ENCODE measurements at places on chromosomes 6 and 20.

- no peak for DNase-seq
Observed at GRCh38 chr6:134510142-134510541, 192.2 kb upstream of the SGK1 start.

GRCh38 chr20:3854462-3854871 lies 7.8 kb downstream of the MAVS start:
- no peak for DNase-seq

- DNase-seq, result no peak
Observed at GRCh38 chr6:16821834-16822264, 60.6 kb upstream of the ATXN1 start.

GRCh38 chr6:28838634-28839442 lies 84.9 kb downstream of the TRIM27 start:
- peak; percentile 82 for DNase-seq

- DNase-seq, result no peak
Observed at GRCh38 chr20:24603454-24603853, 134.0 kb downstream of the SYNDIG1 start.

DNA sequence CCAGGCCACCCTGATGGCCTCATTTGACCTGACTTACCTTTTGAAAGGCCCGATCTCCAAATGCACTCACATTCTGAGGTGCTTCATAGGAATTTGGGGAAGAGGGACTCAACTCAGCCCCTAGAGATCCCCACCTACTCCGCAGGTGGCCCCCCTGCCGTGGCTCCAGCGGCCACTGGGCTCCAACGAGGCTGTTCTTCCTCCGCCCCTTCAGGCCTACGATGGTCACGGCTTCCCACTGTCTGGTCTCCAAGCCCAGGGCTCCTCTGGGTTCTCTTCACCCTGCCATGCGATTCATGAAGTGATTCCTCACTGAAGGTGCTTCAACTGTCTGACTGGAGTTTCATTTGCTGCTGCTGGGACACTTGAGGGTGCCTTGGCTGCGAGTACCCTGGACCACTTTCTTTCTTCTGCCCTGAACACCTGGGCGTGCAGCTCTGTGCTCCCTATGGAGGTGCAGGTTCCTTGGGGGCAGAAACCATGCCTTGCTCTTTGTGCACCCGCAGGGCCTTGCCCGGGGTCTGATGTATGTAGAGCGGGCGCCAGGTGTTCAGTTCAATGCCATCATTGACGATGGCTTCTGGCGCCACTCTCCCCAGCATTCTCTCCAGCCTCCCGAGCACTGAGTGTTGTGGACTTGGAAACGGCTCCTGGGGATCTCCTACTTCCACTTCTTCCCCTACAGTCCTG lies 10.0 kb upstream of the DUSP22 start:
- DNase-seq, result no peak

DNA sequence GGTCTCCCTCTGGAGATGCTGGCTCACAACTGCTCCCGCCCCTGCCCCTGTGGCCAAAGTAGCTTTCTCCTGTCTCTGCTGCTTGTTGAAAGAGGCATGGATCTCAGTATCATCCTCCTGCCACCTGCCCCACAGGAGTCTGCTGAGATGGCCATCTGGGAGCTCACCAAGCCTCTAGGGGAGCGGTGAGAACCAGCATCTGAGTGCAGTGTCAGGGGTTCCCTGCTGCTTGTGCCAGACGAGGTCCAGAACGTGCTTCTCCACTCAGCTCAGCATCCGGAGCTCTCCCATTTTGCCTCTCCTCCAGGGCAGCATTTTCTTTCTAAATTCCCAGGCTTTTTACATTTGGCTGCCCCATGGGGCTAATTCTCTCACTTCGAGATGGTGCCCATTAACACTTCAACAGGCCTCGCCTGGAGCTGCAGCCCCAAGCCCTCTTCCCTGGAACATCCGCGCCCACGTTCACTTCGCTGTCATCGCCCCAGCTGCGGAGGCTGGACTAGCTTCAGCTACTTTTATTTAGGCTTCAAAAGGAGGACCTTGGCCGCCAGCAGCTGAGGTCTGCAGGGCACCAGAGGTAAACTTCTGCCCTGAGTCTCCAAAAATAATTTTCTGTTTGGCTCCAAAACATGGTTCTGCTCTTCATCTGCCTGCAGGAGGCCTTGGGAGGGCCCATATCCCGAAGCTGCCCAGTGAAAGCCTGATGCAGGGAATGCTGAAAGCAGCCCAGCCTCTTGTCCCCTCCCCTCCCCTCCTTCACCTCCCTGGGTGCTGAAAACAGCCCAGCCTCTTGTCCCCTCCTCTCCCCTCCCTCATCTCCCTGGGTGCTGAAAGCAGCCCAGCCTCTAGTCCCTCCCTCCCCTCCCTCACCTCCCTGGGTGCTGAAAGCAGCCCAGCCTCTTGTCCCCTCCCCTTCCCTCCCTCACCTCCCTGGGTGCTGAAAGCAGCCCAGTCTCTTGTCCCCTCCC lies 25.2 kb upstream of the MLN start:
- DNase-seq, result no peak

DNA sequence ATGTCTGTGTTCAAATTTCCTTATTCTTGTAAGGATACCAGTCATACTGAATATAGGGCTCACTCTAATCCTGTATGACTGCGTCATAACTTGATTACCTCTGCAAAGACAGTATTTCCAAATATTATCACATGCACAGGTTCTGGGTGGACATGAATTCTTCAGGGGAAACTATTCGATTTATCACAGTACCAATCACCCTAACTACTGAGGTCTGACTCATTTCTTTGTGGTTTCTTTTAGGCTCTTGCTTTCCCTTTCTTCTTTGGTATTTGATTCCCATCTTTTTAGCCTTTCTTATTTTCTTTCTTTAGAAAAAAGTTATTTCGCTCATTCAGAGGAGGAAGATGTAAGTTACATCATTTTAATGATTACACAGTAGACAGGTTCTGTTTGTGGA lies 40.3 kb upstream of the TBX18 start:
- no peak for DNase-seq

GRCh38 chr6:34189806-34190503 lies 44.1 kb upstream of the GRM4 start:
- DNase-seq, result no peak

- DNase-seq, result no peak
Observed at GRCh38 chr20:60321601-60322000, 363.4 kb downstream of the CDH26 start.

DNA sequence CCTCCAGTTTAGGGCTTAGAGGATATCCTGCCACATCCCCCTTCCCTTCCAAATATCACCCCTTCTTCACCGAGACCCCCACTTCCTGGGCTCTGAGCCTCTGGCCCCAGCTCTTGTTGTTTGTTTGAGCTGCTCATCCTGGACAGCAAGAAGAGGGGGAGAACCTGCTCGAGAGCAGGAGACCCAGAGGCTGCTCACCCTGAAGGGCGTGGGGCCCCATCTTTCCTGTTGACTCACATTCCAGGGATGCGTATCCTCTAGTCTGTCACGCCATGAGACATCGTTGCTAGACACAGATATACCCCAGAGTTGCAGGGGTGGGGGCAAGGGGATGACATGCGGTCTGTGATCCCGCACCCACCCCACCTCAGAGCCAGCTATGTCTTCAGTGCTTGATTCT lies 5.7 kb upstream of the TNXB start:
- no peak for DNase-seq

- DNase-seq, result no peak
Observed at GRCh38 chr20:35000311-35000921, 44.7 kb downstream of the MYH7B start.

DNA sequence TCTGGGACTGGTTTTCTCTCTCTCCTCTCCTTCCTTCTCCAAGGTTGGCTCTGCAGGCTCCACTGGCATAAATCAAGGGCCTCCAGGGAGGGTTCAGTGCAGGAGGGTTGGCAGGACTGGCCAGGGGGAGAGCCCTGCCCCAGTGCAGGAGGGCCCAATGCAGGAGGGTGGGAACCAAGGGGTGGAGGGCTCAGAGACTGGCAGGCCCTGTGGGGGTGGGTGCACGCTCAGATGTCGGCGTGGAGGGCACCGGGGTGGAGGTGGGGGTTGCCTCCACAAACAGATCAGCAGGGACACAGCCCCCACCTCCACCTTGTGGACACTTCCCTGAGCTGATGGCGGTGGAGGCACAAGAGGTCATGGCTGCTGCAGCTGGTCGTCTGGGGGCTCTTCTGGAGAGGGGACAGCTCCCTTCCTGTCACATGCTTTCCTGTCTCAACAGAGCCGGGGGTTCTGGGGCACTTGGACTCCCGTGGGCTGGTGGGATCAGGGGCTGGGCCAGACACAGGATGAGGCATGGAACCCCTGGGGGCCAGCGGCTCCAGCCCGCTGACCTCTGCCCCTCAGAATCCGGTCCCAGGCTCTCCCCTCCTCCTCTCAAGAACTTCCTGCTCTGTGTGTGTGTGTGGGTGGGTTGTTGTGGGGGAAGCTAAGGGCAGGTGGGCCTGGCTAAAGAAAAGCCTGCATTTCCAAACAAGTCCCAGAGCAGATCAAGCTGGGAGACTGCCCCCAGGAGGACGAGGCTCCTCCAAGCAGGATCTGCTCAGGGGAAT lies 2.7 kb upstream of the ABHD16B start:
- no peak for DNase-seq

GRCh38 chr6:106796781-106797180 lies 167.4 kb downstream of the QRSL1 start:
- DNase-seq, result no peak

DNA sequence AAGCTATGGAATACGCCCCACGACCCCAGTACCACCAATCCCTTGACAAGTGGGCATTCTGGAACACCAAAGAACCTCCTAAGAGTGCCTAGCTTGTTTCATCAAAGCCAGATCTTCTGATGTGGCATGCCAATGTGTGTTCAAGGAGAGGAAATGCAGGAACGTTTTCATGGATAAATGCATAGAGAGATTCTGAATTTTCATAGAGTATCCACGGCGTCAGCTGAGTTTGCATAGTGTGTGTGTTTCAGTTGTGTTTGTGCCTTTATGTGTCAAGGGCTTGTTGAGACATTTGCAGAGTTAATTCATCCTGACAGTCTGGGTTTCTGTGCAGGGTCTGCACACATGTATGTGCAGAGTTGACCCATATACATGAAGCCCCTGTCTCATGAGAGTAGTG lies 172.7 kb upstream of the LRFN2 start:
- DNase-seq, result no peak

GRCh38 chr6:49264496-49264895 lies 198.6 kb downstream of the MMUT start:
- DNase-seq, result no peak

DNA sequence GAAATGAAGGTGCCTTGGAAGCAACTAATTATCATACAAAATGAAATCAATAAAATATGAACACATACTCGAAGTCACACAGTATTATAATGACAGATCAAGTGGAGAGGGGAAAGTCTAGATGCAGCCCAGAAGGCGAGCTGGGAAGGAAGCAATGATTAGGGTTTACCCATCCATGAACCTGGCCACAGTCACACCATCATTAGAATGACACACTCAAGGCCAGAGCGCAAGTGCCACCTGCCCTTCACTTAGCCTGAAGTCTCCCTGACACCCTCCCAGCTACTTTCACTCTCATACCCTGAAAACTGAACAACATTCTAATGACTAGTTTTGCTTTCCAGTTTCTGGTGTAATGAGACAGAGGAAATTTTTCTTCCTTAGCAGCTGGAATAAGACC lies 302.8 kb upstream of the JARID2 start:
- DNase-seq, result no peak

GRCh38 chr20:36117638-36118037 lies 36.9 kb upstream of the EPB41L1 start:
- DNase-seq, result no peak

DNA sequence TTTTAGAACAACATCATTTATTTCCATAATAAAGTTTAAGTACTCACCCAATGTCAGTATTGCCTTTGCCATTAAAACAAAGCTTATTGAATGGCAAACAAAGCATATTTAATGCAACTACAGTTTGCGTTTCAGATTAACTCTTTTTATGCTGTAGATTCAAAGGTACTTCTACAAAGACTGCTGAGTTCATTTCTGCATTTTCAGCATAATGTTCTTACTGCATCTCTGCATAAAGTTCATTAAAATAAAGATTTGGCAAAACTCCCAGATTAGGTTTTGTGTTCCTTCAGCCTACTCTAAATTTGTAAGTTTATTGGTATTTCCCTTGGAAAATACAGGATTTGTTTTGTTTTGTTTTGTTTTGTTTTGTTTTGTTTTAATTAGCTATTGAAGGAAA lies 359.4 kb downstream of the ADGRB3 start:
- DNase-seq, result no peak

- no peak for DNase-seq
Observed at GRCh38 chr20:39004508-39004907, 42.4 kb downstream of the DHX35 start.

GRCh38 chr6:154127657-154128056 lies 88.6 kb downstream of the OPRM1 start:
- DNase-seq, result no peak

- no peak for DNase-seq
Observed at GRCh38 chr6:85421972-85422371, 27.9 kb upstream of the NT5E start.

- DNase-seq, result no peak
Observed at GRCh38 chr20:44496976-44497375, 21.3 kb downstream of the TTPAL start.

DNA sequence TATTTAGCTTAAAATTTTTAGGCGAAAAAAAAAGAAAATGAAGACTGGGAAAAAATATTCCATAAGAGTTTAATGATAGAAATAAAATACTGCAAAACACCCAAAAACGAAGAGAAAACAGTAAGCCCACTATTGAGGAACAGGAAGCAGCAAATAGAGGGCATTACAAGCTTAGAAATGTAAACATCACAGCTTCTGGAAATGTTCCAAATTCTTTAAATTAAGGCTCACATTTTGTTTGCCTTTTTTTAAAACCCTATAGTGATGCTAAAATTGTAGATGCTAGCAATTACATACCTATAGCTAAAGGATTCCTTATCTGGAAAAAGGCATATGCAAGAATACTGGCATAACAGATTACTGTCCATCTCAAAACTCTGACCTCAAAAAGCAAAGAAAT lies 248.6 kb downstream of the KHDRBS2 start:
- DNase-seq, result no peak

- peak; percentile 33 for DNase-seq
Observed at GRCh38 chr6:108942556-108943492, 94.6 kb downstream of the ARMC2 start.

GRCh38 chr20:3777381-3777715 lies 3.9 kb downstream of the SPEF1 start:
- no peak for DNase-seq

- DNase-seq, result no peak
Observed at GRCh38 chr6:100057941-100058340, 63.9 kb upstream of the MCHR2 start.

GRCh38 chr6:10584607-10585006 lies 63.5 kb downstream of the GCNT2 start:
- no peak for DNase-seq

- DNase-seq, result no peak
Observed at GRCh38 chr6:11900662-11901598, 111.2 kb upstream of the HIVEP1 start.

GRCh38 chr6:33772082-33772830 lies 16.7 kb downstream of the LEMD2 start:
- no peak for DNase-seq
